ENCODE measurements at places on chromosomes 1 and 21.

- DNase-seq, result no peak
Observed at GRCh38 chr1:214363386-214363785, 82.4 kb downstream of the SMYD2 start.

DNA sequence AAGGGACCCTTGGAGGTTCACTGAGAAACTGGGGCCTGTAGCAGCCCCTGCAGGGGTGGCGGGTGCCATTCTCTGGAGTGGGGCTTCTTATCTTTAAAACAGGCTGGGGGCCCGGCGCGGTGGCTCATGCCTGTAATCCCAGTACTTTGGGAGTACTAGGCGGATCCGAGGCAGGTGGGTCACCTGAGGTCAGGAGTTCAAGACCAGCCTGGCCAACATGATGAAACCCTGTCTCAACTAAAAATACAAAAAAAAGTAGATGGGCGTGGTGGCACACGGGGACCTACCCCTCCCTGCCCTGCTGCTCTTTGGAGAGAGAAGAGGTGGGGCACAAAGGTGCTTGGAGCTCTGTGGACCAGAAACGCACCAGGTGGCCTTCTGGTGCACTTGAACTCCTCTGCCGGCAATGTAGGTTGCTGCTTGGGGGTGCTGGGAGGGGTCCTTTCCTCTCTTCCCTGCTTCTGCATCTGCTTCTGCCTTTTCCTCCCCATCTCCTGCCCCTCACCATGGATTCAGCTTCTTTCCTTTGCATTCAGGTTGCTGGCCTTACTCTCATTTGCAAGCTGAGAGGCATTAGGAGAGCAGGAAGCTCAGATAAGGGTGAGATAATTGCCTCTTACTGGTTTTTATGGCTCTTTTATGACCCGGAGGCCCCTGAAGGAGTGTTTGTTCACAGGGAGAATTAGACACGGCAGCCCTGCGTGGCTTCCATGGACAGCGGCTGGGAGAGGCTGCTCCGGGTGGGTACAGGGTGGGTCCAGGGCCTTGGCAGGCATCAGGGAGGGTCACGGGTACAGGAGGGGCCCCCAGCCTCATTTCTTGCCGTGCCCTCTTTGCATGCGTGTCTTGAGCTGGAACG, 57.4 kb downstream of the ARHGEF10L start:
- DNase-seq, result no peak

DNA sequence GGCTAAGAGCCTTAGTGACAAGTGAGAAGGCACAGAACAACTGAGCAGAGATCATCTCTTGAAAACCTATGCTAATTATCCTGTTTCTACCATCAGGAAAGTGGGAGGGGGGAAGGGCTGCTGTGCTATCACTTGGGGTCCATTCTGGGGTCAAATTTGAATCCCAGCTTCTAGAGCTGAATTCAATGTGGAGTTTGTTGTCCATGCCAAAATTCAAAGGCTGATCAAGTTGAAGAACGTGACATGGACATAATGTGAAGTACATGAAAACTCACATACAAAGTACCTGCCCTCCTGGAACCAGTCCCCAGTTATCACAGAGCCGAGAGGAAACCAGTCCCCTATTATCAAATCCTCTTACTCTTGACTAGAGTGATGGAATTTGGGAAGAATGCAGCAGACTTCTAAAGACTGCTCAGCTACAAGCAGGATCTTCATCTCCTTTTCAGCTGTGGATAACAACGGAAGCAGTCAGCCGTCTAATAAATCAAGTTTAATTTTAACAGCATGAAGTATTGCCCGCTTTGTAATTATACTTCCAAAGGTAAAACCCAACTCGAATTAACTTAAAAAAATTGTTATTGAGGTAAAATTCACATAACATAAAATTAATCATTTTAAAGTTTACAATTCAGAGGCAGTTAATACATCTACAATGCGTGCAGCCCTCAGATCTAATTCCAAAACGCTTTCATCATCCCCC, 78.3 kb downstream of the SLC45A1 start:
- DNase-seq, result no peak

DNA sequence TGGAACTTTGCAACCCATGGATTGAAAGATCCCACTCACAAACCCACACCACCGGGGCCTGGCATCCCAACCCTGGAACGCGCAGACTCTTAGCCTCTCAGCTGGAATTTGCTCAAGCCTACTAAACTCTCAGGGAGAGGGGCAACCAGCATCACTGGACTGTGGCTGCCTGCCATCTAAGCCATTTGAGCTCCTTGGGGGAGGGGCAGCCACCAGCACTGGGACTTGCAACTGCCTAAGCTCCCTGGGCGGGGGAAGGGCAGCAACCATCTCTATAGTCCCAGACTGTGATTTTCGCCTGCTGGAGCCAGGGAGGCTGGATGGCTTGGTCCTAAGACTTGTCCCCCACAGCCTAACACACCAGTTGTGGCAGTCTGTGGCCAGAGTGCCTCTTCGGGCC, 122.3 kb downstream of the SNX7 start:
- DNase-seq, result no peak

DNA sequence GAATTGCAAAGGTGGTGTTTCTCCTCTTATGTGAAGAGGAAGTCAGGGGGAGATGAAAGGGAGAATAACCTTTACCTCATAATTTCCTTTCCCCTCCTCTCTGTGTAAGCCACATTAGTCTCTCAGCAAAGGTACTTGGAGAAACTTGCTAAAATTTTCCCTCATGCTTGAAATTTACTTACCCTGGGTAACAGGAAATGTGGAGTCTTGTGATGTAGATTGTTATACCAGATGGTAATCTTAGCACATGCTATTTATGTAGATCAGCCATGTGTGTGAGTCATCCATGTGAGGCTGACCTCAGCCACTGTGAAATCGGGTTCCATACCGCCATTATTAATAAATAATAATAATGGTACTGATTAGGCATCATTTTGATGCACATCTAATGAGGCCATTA, 128.4 kb downstream of the TGFB2 start:
- DNase-seq, result no peak

GRCh38 chr1:14969006-14969405, 184.5 kb upstream of the TMEM51 start:
- no peak for DNase-seq

DNA sequence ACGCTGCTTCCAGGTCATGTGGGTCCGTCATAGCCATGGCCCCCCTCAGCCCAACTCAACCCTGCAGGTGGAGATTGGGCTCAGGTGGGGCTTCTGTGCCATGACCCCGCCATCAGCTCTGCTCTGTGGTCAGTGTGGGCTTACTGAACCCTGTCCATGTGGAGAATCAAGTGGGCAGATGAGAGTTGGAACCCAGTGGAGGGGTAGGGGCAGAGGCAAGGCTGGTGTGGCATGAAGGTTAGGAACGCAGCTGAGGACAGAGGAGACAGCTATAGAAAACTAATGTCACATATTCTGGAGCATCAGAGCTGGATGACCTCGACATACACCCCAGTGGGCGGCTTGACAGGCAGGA, 355.9 kb downstream of the PTPRU start:
- DNase-seq, result no peak

GRCh38 chr1:226355669-226356551, 46.9 kb upstream of the LIN9 start:
- DNase-seq, result no peak

- DNase-seq, result no peak
Observed at GRCh38 chr1:27773826-27774445, 917 bp downstream of the STX12 start.

- no peak for DNase-seq
Observed at GRCh38 chr1:185562461-185563359, 171.5 kb upstream of the HMCN1 start.

DNA sequence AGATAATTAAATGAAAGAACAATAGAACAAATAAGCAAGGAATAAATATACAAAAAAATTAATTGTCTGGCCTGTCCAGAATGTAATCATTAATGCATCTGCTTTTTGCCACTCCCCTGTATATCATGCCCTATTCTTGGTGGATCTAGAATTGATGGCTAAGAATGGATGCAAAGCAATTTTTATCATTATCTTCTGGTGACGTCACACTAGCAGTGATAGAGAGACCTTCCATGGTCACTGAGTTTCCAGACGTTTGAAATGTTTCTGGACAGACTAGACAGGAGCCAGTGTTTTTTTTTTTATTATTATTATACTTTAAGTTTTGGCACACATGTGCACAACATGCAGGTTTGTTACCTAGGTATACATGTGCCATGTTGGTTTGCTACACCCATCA, 563.0 kb downstream of the NEGR1 start:
- DNase-seq, result no peak

- no peak for DNase-seq
Observed at GRCh38 chr1:15397236-15397635, 12.5 kb upstream of the EFHD2 start.

GRCh38 chr1:147586414-147586813, 45.1 kb downstream of the BCL9 start:
- DNase-seq, result no peak

- no peak for DNase-seq
Observed at GRCh38 chr1:87872692-87873091, 544.0 kb downstream of the LMO4 start.

GRCh38 chr1:41073971-41074370, 52.4 kb upstream of the SLFNL1 start:
- DNase-seq, result no peak

DNA sequence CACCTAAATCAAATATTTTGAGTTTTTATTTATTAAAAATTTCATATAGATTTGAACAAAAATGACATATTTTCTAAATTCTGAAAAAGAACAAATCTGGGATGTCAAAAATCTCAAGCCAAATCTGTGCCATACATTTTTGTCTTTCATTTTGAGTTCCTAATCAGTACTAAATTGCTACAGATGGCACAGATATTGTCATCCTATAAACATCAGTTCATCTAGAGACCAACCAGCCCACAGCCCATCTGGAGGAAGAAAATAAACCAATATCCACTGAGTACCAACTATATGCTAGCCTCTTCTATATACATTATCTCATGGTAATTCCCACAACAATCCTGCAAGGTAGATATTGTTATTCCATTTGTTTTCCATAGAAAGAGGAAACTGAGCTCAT, 156.8 kb upstream of the ATP1B1 start:
- DNase-seq, result no peak

- no peak for DNase-seq
Observed at GRCh38 chr1:187759825-187760333, 931.1 kb downstream of the PLA2G4A start.

DNA sequence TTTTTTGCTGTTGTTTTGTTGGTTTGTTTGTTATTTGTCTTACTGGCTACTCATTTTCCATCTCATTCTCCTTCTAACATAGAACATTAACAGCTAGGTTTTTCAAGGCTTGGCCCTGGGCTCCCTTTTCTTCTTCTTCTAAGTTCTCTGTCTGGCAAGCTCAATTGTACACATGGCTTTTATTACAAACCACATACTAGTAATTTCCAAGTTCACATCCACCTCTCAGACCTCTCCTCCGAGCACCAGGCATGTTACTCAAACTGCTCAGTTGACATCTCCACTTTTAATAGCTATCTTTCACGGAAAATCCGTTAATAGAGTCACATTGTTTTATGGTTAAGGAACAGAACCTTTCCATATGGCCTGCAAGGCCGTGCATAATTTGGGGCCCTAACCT, 736.9 kb upstream of the ADAMTS5 start:
- no peak for DNase-seq

- DNase-seq, result no peak
Observed at GRCh38 chr1:230680300-230681025, 33.5 kb downstream of the AGT start.

DNA sequence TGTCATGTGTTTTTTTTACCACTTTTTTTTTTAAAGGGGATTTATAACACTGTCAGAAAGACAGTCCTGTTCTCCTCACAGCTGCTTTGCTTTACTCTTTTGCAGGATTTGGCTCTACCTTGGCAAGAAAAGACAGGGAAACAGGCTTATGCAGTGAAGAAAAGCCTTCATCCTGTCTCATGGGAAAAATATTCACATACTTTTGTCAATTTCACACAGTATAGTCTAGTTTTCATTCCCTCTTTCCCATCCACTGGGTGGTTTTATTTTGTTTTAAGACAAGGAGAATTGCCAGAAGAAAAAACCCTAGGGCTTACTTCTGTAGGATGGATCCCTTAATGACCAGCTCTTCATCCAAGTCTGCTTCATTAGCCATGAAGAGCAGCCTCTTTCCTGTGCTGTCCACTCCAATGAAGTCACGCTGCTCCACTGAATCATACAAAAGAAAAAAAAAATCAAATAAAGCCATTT, 60.0 kb downstream of the EIF2B3 start:
- DNase-seq, result no peak

DNA sequence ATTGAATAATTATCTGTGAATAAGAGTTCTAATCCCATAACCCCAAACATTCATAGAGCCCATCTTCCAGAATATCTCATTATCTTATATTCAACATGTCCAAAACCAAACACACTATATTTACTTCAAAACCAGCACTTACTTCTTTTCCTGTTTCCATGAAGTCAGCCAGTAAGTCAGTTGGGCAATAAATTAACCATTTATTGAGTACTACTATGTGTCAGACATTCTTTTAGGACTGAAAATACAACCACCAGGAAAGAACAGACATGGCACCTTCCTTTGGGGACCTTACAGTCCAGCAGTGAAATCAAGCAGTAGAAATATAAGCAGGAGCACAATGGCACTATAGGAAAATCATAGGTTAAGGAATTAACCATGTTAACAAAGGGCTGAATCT, 8.8 kb downstream of the AK5 start:
- no peak for DNase-seq

- no peak for DNase-seq
Observed at GRCh38 chr1:155967341-155968050, 10.9 kb downstream of the ARHGEF2 start.

GRCh38 chr1:226476648-226477319, 68.9 kb upstream of the PARP1 start:
- DNase-seq, result no peak

DNA sequence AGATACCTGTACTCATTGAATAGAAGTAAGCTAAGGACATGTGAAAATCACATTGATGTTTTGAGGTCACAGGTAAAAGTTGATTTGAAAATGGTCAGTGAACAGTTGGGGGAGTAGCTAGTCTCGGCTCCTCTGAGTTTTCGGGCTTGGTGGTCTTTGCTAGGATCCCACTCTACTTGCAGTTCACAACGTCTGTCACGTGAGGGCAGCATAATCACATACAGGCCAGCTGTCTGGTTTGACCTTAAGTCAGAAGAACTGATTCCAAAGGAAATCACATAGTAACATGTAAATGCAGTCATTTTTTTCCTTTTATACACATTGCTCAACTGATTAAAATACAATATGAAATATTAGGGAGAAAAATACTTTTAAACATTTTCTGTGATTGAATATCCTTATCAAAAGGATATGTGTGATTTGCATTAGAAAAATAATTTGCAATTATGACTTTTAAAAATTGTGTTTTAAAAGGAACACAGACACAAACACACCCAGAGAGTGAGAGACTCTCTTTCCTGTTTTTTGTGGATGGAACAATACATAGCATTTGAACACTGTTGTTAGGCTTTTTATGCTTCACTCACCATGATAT, 21.8 kb upstream of the PDC start:
- peak; percentile 2 for DNase-seq

GRCh38 chr21:39137248-39138178, 45.7 kb downstream of the PSMG1 start:
- no peak for DNase-seq

- no peak for DNase-seq
Observed at GRCh38 chr1:165679282-165680036, 18.9 kb downstream of the ALDH9A1 start.

Data from T follicular helper cell (primary cell).